Purkinje cell (primary cell): ENCODE measurements at places on chromosomes 6 and 20. TPM values are rescaled to one million over a fixed set of nuclear protein-coding genes. Genes with fewer than 3 reads are reported as not detected.

PAK1IP1 gene
- polyA plus RNA-seq, result 31.1 and 31.7 TPM in 2 replicates

SLC35D3 gene
- polyA plus RNA-seq, result not detected in 2 replicates

BTN1A1 gene
- polyA plus RNA-seq, result not detected in 2 replicates

KCNB1 gene
- 10.3 and 12.3 TPM in 2 replicates for polyA plus RNA-seq

XRN2 gene
- 12.2 and 13.4 TPM in 2 replicates for polyA plus RNA-seq

CYP39A1 gene
- polyA plus RNA-seq, result 20.5 and 22.6 TPM in 2 replicates

OR2B6 gene
- not detected in 2 replicates for polyA plus RNA-seq

OPRM1 gene
- polyA plus RNA-seq, result 2.8 TPM in 1 of 2 replicates, not detected in the other

PKIB gene
- 131 and 177 TPM in 2 replicates for polyA plus RNA-seq

FAM83D gene
- 11.3 and 14.7 TPM in 2 replicates for polyA plus RNA-seq
